GM23248 (cell line): ENCODE measurements at places on chromosomes 5 and 9. TPM values are rescaled to one million over a fixed set of nuclear protein-coding genes. Genes with fewer than 3 reads are reported as not detected.

DNA sequence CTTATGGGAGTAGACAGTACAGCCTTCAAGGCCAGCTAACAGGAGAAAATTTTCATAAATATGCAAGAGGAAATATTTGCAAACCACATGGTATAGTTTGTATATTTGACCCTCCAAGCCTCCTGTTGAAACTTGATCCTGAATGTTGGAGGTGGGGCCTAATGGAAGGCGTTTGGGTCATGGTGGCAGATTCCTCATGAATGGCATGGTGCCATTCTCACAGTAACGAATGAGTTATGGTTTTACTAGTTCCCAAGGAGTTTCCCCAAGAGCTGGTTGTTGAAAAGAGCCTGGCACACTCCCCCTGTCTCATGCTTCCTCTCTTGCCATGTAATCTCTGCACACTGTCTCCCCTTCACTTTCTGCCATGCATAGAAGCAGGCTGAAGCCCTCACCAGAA, 3.3 kb upstream of the PAIP1 start:
- no peaks in the 10 kb centered on the region for H3K27me3 ChIP-seq
- H3K4me1 ChIP-seq: peaks cover 6% of the 10 kb centered on the region
- no peak overlapping the region for H3K27ac ChIP-seq
- no peak overlapping the region for H3K4me3 ChIP-seq

DNA sequence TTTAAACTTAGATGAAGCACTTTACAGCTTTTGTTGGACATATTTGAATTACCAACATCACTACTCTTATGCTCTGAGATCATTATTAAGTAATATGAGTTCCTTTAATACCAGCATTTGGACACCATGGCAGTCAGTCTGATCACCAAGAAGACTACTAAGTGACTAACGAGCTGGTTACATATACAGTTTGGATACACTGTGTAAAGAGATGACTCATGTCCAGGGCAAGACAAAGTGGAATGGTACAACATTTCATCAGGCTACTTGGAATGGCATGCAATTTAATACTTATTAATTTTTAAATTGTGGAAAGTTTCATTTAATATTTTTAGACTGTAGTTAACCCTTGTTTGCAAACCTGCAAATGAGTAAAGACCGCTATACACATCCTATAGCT, 237.4 kb upstream of the PRDM9 start:
- DNase-seq: peak; percentile 40
- H3K27ac ChIP-seq: no peak overlapping the region

- no peak overlapping the region for H3K27ac ChIP-seq
- no peak for DNase-seq
- H3K4me3 ChIP-seq: no peak overlapping the region
These were observed 75.4 kb upstream of the LRRTM2 start for GRCh38 chr5:138950421-138951031.

Gene GBGT1
- 2.7 and 3.1 TPM in 2 replicates for total RNA-seq

Gene DHFR
- total RNA-seq: 19.0 and 23.8 TPM in 2 replicates

Gene CDH6
- total RNA-seq: 3.3 and 7.2 TPM in 2 replicates

DNA sequence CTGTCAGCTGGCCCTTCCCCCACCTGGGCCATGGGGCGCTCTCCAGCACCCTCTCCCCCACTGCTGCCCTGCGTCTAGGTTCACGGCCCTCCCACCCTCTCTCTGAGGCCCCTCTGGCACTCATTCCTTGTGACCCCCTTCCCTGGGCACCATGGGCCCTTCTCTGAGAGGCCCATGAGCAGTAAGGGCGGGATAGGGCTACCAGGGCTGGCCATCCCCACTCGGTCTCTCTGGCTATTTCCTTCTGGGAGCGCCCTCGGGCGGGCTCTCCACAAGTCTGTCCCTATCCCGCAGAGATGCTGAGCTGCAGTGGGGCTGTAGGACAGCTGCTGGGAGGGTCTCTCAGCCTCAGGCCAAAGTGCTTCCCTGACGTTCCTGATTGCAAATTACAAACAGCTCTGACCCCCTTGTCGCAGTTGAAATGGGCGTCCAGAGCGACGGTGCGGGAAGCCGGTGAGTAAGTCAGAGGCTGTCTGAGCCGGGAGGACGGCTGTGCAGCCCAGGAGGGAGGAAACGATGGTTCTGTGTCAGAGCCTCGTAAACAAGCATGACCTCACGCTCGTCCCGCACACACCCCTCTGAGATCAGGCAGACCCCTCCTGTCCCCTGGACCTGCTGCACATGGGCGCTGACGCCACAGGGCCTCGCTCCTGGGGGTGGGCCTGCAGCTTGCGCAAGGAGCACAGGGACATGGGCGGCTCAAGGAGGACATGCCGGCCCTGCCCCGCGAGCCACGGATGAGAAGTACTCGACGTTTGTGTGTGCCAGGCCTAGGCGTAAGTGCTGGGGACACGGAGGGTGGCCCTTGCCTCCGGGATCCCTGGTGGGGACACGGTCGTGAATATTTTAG, 36.3 kb upstream of the GFPT2 start:
- DNase-seq: peak; percentile 17
- H3K4me1 ChIP-seq: no peaks in the 10 kb centered on the region
- H3K4me3 ChIP-seq: no peak overlapping the region

Gene GMCL2
- not detected in 2 replicates for total RNA-seq

- DNase-seq: no peak
- H3K27ac ChIP-seq: no peak overlapping the region
- H3K36me3 ChIP-seq: no peaks in the 10 kb centered on the region
- H3K4me1 ChIP-seq: peaks cover 26% of the 10 kb centered on the region
These were observed 43.8 kb downstream of the YIPF5 start for GRCh38 chr5:144126707-144127106.

Gene SMC5
- total RNA-seq: 12.5 and 16.4 TPM in 2 replicates

Gene HAVCR1
- total RNA-seq: not detected in 2 replicates

DNA sequence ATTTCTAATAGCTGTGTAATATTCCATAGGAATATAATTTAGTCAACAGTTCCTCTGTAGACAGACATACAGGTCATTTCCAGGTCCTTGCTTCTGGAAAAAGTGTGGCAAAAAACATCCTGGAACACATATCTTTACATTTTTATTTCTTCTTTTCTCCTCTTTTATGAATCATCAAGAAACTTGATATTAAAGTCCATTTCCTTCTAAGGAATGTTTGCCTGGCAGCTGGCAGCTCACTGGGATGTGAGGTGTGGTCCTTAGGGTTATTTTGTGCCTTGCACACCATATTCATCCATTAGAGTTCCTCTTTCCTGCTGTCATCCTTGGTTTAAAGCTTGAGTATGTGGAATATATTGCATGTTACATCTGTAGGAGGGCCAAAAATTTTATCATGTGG, 122.0 kb downstream of the GALNT10 start:
- peaks cover 4% of the 10 kb centered on the region; the same call in 1 of the 2 replicates for H3K36me3 ChIP-seq
- H3K4me1 ChIP-seq: peaks cover 41% of the 10 kb centered on the region
- peak; percentile 43 for DNase-seq
- peak overlapping the region; percentile 16; the same call in 1 of the 2 replicates for H3K27ac ChIP-seq

- no peaks in the 10 kb centered on the region for H3K27me3 ChIP-seq
- no peak overlapping the region for H3K4me3 ChIP-seq
- H3K36me3 ChIP-seq: no peaks in the 10 kb centered on the region
These were observed 24.1 kb downstream of the HRH2 start for GRCh38 chr5:175681968-175682340.

- H3K27ac ChIP-seq: no peak overlapping the region
- H3K36me3 ChIP-seq: no peaks in the 10 kb centered on the region
- DNase-seq: no peak
- H3K4me1 ChIP-seq: no peaks in the 10 kb centered on the region
These were observed 22.8 kb downstream of the ITK start for GRCh38 chr5:157203417-157203816.

DNA sequence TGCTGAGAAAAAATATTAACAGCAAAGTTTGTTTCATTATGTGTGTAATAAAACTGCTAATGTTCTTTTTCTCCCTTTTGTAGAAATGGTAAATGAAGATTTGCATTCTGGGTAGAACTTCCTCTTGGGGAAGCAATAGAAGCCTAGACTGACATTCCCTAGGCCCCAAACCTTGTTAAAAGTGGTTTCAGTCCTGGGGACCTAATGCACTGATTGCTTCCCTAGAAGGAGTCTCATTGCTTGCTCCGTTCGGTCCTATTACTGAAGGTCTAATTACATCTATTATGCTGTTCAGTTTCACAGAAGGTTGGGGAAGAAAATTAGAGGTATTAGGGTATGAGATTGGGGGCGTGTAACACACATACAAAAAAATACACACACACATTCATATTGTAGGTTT, 893.8 kb downstream of the TLE4 start:
- H3K27me3 ChIP-seq: no peaks in the 10 kb centered on the region
- H3K36me3 ChIP-seq: no peaks in the 10 kb centered on the region

DNA sequence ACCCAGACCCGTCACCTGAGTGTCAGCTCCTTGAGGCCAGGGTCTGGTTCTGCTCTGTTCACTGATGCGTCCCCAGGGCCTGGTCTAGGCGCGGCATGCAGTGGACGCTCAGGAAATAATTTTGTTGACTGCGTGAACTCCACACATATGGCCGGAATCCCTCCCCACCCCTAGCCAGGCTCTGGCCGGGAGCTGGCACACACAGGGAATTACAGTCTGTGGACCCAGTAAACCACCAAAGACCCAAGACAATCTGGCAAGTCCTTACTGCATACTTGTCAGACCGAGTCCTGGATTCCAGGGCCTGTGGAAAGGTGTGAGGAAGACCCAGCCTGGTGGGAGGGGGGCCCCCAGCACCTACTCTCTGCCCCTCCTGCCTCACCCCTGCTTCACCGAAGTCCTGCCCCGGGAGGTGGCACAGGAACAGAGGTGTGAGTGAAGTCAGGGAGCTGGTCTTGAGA, 113.0 kb upstream of the IER5L start:
- no peak for DNase-seq
- H3K27me3 ChIP-seq: no peaks in the 10 kb centered on the region
- no peak overlapping the region for H3K4me3 ChIP-seq
- H3K4me1 ChIP-seq: no peaks in the 10 kb centered on the region
- H3K27ac ChIP-seq: no peak overlapping the region
- no peaks in the 10 kb centered on the region for H3K36me3 ChIP-seq

DNA sequence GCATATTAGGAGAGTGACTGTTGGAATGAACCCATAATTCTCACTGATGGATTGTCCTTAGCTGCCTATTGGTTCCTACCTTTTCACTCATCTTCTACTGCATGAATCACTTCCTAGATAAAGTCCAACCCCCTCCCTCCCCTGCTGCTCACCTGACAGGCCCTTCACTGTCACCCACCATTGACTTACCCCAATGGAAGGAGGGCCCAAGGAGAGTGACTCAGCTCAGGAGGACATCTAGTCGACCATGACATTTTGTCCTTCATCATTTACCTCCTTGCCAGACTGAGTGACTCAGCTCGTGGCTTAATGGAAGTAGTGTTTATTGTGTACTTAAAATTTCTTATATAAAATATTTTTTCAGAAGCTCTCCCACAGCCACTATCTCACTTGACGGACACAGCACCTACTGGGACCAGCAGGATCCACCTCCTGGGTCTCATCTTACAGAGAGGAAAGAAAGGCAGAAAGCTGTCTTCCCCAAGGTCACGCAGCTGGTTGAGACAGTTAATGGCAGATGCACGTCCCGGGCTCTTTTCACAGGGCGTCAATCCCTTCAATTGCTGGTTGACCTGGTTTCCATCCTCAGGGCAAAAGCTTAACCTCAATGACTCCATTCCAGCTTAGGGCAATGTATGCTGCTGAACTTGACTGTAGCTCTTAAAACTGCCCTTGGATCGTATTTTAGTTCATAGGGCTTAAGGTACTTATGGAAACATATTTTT, 142.3 kb downstream of the MARCHF11 start:
- peaks cover 19% of the 10 kb centered on the region for H3K27me3 ChIP-seq
- no peak for DNase-seq
- H3K4me3 ChIP-seq: no peak overlapping the region
- no peaks in the 10 kb centered on the region for H3K4me1 ChIP-seq

Gene SLC22A4
- 26.0 and 26.3 TPM in 2 replicates for total RNA-seq

Gene DMGDH
- total RNA-seq: 0.38 and 1.6 TPM in 2 replicates

- H3K27ac ChIP-seq: no peak overlapping the region
- no peaks in the 10 kb centered on the region for H3K4me1 ChIP-seq
- H3K27me3 ChIP-seq: no peaks in the 10 kb centered on the region
- H3K4me3 ChIP-seq: no peak overlapping the region
These were observed 583.8 kb downstream of the BRINP1 start for GRCh38 chr9:118785456-118785855.

Gene SPINK4
- total RNA-seq: not detected in 2 replicates

Gene GFPT2
- 45.2 and 49.1 TPM in 2 replicates for total RNA-seq

Gene SEMA4D
- 0.11 and 1.3 TPM in 2 replicates for total RNA-seq

Gene GIN1
- 2.1 and 19.1 TPM in 2 replicates for total RNA-seq
